Suprapubic skin (tissue), 4 donors: ENCODE measurements at places on chromosomes 2 and 18.

- DNase-seq = no peak
Measured at GRCh38 chr2:149650006-149650405, 62.4 kb upstream of the MMADHC start.

GRCh38 chr2:156630579-156631337 lies 194.6 kb downstream of the GPD2 start:
- DNase-seq = no peak

DNA sequence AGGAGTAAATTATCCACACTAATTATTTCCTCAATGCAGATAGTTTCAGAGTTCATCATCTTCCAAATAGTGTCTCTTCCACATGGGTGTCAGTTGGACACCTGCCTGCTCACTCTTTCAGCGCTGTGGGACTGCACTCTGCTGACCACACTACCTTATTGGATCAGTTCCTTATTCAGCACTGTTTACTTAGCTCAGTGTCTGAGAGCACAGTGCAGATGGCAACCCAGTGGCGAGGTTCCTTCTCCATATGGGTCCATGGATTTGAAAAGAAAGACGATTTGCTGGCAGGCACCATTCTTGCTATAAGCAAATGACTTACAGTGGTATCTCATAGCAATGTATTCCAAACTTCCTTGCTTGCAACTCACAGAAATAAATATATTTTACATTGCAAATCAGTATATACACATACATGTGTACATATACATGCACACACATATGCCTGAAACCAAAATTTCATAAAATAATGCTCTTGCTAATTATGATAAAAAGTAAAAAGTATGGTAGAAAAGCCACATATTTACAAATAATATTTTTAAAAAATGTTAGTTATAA lies 354.8 kb downstream of the INSIG2 start:
- DNase-seq = no peak

GRCh38 chr2:47767497-47767844 lies 15.5 kb upstream of the MSH6 start:
- no peak for DNase-seq

DNA sequence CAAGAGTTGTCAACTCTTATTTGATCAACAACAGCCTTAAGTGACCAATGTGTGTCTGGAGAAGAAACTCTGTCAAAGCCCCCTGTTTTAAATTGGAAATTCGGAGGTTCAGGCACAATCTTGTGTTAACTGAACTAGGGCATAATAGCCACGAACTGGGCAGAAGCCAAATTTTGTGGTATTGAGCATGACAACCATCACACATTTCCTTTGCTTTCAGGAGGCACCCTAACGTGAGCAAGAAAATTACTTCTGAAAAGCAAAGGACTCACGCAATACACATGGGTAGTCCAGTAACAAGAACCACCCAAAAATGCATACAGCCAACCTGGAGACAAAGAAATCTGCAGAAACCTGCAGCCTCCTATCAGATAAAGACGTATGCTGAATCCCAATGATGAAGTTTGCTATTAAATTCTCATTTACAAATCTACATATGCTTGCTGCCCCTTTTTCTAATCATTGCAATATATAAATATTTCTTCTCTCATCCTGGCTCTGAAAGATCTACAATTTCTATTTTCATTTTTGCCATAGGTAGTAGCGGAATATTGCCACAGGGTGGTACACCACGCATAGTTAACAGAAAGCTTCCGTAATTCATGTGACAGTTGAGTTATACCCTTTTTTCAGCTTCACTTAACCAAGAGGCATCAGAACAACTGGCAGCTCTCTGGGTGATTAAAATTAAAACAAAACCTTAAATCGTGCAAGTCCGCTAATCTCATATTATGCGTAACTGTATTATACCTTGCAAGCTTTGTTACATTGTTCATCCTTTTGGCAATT lies 495.8 kb downstream of the NRXN1 start:
- DNase-seq = no peak

DNA sequence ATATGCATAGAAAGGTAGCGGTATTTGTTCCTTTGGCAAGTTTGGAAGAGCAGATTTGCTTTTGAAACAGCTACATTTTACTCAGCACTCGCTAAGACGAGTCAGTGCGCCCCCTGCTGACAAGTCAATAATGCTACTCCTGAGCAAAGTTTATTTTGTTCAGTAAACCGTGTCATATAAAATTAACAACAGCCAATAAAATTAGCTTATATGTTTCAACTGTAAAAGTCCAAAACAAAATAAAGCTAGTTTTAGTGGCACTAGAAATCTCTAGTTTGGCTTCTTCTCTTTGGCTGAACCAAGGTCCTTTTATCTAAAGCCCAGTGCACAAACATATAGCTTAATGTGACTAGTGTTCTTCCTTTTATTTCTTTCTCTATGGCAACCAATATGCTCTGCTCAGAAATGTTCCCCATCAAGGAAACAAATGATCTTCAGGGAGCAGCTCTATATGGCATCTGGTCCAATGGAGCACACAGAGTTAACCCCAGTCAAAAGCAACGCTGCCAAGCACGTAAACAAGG lies 4.2 kb upstream of the POU3F3 start:
- DNase-seq = no peak

DNA sequence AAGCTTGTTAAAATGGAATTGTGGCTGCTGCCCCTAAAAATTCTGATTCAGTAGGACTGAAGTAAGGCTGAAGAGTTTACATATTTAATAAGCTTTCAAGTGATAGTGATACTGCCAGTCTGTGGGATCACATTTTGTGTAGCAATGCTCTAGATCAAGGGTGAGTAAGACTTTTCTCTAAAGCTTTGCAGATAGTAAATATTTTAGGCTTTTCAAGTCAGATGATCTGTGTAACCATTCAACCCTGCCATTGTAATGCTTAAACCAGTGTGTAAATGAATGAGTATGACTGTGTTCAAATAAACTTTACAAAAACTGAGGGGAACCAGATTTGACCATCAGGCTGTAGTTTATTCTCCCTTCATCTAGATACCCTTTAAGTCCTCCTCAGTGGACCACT lies 92.7 kb downstream of the PIK3C3 start:
- no peak for DNase-seq

- no peak for DNase-seq
Measured at GRCh38 chr18:44047585-44047984, 633.1 kb upstream of the SETBP1 start.

DNA sequence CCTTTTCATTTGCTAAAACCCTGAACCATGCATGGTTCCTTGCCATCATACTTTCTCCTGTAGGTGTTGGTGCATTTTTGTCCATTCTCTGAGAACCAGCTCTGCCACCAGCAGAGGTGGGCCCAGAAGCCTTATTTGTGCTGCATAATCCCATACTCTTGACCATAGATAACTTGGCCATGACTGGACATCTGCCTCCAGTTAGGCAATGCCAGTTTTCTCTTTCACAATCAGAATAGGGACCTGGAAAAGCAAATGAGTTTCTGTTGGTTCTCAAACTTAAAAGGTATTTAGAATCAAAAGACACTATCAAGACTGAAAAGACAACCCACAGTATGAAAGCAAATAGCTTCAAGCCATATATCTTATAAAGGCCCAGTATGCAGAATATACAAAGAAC lies 167.3 kb downstream of the MAIP1 start:
- DNase-seq = no peak

DNA sequence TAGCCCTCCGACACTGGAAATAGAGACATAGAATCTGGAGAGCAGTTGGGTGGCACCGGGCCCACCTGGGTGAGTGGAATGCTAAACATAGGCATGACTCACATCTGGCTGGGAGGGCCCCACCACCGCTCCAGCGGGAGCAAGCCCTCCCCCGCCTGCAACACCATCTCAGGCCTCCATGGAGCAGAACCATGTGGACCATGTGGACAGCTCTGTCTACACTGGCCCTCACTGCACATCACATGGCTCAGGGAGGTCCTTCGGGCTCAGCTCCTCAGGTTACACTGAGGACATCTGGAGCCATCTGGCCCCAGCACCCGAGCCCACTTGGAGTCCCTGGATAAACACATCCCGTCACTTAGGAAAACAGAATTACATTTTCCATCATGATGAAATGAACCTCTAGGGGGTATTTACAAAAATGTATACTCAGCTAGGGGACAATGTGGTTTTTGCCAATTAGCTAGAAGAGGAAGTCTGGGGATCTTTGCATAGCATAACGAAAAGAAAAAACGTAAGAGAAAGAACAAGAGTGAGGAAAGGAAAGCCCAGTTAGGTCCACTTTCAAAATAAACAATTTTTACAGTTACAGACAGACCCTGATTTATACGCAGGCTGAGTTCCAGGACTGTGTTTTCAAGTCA lies 30.7 kb upstream of the MLPH start:
- DNase-seq = peak; percentile 69

- DNase-seq = peak; percentile 72
Measured at GRCh38 chr2:9793918-9794717, 49.2 kb upstream of the TAF1B start.

DNA sequence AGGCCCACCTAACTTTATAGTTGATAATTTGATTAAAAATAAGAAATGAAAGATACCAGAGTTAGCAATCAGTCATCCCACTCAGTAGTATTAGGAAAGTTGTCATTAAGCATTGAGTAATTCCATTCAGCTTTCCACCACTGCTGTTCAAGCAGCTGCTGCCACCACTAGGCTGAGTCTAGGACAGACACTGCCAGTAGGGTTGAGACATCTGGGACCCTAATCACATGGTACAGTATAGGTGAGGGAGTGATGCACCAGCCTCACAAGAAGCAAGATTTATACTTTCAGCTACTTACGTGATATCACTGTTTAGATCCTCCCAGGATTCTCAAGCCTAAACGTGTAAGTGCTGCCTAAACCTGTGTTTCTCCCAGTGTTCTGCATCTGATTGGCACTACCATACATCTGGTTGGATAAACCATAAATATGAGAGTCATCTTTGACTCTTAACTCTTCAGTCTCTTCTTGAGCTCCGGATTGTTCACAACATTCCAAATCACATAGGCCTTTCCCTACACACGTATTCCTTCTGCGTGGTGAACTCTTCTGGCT lies 3.2 kb downstream of the UBXN4 start:
- DNase-seq = no peak

GRCh38 chr2:144099780-144100377 lies 420.0 kb downstream of the ZEB2 start:
- no peak for DNase-seq

- DNase-seq = peak; percentile 44
Measured at GRCh38 chr2:128311216-128311754, 7.4 kb downstream of the HS6ST1 start.

- DNase-seq = no peak
Measured at GRCh38 chr18:23793985-23794867, 105.0 kb downstream of the LAMA3 start.

DNA sequence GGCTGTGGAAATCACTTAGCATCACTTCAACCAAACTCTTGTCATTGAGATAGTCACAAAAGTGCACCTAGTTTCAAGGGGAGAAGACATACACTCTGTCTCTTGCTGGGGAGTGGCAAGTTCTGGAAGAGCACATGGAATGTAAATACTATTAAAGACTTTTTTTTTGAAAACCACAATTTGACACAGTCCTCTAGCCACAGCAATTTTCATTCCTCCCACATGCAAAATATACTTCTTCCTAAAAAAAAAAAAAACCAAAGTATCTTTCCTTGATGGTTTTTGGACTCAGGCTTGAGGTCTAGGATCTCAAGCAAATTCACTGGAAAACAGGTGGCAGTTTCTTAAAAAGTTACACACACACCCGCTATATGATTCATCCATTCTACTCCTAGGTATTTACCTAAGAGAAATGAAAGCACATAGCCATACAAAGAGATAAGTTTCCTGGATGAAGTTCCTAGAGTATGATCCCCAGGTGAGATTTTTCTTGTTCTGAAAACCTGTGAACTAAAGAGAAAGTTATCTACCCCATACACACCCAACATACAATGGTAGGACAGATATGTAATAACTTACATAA lies 295.8 kb downstream of the SP3 start:
- DNase-seq = no peak

DNA sequence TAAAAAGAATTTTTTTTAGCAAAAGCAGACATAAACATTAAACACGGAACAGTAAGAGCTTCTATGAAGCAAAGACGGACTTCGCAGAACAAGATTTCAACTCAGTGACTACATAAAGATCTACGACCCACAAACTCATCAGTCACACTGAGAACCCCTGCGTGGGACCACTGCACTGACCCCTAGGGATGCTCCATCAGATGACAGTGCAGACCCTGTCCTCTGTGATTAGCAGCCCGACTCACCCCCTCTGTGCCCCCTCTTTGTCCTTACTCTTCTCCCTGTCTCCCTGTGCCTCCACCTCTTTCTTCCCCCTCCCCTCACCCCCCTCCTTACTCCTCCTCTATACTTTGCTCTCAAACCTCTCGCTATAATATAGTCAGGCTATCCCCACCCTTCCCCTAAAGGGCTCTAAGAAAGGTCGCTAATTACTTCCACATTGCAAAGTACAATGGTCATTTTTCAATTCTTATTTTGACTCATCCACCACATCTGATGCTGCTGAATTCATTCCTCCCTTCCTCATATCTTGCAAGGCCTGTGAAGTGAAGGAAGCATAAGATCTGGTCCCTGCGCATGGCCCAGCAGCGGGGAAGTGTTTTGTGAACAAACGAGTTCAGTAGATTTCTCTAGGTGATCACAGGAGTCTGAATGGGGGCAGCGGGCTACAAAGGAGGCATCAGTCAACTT lies 89.3 kb downstream of the CABYR start:
- no peak for DNase-seq

DNA sequence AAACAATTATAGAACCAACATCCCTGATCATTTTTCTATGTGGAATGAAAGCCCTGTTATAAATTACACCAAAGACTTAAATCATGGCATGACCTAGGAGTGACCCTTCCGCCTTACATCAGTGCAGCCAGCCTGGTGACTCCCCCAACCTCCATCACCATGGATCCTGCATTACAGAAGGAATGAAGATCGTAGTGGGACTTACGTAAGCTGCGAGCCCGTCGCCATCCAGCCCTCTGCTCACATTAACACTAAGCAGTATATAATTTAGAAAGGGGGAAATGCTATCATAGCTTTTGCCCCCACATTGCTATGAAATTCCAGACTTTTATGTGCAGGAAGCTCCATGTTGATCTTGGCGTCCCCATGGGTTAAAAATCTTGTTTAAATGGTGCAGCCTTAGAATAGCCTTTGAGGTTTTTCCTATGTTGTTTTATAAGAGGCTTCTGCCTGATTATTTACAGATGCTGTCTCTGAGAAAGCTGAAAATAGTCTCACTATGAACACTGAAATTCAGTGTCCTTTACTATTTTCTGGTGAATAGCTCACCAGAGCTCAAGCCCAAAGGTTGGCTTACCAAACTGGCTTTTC lies 76.3 kb downstream of the COLEC12 start:
- no peak for DNase-seq

- no peak for DNase-seq
Measured at GRCh38 chr2:130252880-130253645, 54.8 kb upstream of the TUBA3E start.
